DMS53 (cell line): ENCODE measurements at places on chromosomes 16 and 17.
A peak's percentile ranks its signal among the peaks of the same experiment; 100 is the strongest.

- no peak for DNase-seq
Observed at GRCh38 chr17:65553009-65553645, 8.3 kb downstream of the AXIN2 start.

DNA sequence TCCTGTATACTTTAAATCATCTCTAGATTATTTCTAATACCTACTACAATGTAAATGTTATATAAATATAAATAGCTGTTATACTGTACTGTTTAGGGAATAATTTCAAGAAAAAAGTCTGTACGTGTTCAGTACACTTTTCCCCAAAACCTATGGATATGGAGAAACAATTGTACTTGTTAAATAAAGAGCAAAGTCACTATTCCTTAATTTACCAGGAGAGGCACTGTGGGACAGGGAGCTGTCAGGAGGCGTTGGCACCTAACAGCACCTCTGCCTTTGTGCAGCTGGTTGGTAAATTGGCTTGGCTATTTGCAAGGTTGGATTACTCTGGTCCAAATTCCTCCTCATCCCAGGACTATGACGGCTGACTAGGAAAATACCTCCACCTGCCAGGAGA lies 28.0 kb downstream of the CRHR1 start:
- DNase-seq = peak; percentile 75

- no peak for DNase-seq
Observed at GRCh38 chr16:264440-264951, 11.2 kb downstream of the RGS11 start.

DNA sequence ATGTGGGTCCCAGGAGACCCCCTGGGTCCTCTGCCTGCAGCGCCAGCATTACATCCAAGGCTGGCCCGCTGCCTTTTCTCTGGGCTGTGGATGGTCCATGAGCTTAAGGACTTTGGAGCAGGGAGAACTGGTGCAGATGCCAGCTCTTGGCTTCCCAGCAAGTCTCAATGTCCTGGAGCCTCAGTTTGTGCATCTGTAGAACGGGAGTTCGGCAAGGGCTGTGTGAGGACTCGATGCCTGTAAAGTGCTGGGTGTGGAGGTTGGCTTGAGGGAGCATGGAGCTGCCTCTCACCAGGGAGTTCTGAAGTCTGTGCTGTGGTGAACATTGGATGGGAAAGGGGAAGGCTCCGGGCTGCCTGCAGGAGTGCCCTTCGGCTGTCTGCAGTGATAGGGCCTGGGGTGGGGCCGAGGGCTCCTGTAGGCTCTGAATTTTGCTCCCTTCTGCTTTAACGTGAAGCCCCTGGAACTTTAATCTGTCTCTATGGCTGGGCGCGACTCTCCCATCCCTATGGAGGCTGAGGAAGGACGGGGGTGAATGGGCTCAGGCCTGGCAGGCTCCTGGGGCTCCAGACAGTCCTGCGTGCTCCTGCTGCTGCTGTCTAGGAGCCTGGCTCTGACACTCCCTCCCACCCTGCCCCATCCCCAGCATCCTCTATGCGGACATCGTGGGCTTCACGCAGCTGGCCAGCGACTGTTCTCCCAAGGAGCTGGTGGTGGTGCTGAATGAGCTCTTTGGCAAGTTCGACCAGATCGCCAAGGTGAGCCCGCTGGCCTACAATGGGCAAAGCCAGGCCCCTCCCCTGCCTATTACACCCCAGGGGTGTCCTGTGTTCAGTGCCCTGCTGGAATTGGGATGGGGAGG lies 27.9 kb downstream of the ADCY7 start:
- no peak for DNase-seq

DNA sequence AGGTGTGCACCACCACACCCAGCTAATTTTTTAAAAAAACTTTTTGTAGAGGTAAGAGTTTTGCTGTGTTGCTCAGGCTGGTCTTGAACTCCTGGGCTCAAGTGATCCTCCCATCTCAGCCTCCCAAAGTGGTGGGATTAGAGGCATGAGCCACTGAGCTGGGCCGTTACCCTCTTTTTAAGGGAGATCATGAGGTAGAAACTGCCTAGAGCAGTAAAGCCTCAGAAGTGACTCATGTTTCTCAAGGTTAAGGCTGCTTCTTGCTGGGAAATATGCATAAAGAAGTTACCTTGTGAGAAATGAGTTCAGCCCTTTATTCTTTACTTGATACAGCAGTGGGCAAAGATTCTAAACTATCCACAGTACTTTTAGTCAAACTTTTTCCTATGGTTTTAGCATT lies 38.2 kb downstream of the GRB2 start:
- no peak for DNase-seq

DNA sequence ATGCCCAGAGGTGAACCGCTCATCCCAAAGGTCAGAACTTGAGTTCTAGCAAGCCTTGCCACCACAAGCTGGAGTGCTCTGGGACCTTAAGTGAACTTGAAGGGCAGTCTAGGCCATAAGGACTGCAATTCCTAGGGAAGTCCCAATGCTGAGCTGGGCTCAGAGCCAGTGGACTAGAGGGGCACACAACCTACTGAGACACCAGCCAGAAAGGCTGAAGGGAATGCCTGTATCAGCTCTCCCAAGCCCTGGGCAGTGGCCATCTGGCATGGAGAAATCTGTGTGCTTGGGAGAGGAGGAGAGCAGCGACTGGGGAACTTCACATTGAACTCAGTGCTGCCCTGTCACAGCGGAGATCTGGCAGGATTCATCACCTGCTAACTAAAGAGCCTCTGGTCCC lies 201.3 kb downstream of the CEP112 start:
- no peak for DNase-seq

DNA sequence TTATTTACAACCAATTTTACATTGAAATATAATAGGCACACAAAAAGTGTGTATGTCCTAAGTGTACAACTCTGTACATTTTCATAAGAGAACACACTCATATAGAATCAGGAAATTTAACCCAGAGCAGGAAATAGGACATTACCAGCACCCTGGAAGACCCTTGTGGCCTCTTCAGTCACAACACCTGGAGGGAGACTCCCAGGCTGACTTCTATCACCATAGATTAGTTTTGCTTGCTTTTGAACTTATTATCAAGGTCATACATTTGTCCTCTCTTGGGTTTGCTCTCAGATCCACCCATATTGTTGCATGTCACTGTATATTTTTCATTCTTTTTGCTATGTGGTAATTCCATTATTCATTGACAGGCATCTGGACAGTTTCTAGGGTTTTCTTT lies 5.8 kb downstream of the RIPOR1 start:
- DNase-seq = no peak

GRCh38 chr16:81174644-81175324 lies 63.7 kb upstream of the BCO1 start:
- no peak for DNase-seq

DNA sequence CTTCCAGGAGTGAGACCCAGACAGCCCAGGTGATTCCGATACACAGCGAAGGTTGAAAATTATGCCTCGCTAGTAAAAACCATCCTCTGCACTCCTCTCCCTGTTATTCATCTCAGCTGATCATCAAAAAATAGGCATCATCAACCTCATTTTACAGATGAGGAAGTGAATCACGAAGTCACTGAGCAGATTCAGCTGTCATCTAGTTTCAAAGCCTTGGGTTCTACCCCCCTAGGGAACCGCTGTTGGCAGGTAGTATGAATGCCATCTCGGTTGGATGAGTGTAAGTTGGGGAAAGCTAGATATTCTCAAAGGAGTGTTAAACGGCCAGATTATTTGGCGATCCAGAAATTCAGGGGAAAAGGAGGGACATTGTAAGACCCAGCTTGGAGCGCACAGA lies 2.0 kb downstream of the CRYM start:
- DNase-seq = no peak

DNA sequence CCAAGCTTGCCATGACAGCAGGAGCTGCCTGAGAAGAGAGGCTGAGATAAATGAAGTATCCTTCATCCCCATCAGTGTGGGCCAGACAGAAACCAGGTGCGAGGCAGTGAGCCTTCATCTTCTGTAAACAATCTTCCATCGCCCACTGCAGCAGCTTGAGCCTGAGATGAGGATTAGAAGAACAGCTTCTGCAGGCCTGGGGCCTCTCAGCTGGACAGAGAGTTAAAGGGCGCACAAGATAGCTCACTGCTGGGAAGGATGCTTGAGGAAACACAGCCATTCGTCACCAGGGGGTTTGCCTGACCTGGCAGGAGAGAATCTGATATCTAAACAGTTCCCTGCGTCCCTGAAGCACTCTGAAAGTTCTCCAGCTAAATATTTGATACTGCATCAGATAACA lies 27.1 kb downstream of the HOXB1 start:
- peak; percentile 30 for DNase-seq
